ENCODE measurements at places on chromosomes 11 and 22. TPM values are rescaled to one million over a fixed set of nuclear protein-coding genes. Genes with fewer than 3 reads are reported as not detected.

- DNase-seq, result peak; percentile 40
Measured at GRCh38 chr22:49673048-49673447, 154.6 kb downstream of the BRD1 start.

- DNase-seq, result no peak
Measured at GRCh38 chr22:41310336-41310735, 9.0 kb downstream of the ZC3H7B start.

- no peak for DNase-seq
Measured at GRCh38 chr11:78202733-78203167, 14.0 kb downstream of the USP35 start.

DNA sequence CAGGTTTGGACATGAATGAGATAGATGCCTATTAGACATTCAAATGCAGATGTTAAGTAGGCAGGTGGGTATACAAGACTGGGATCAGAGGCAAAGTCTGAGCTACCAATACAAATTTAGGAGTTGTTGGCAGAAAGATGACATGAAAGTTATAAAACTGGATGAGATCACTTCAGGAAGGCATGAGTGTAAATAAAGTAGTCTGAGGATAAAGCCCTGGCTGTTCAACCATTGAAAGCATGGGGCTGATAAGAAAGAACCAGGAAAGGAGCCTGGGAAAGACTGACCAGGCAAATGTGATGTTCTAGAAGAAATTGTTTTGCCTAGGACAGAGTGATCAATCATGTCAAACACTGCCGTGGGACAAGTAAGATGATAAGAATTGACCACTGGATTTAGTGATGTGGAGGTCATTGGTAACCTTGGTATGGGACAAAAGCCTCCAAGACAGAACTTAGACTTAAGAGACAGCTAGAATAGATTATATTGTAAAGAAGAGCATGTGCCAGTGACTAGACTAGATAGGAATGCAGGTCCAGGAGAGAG is 98.5 kb downstream of the EHF start:
- no peak for DNase-seq

- no peak for DNase-seq
Measured at GRCh38 chr11:132466983-132467382, 1065.3 kb downstream of the OPCML start.

- DNase-seq, result no peak
Measured at GRCh38 chr11:108069947-108070346, 51.4 kb upstream of the ACAT1 start.

GRCh38 chr11:123357353-123357989 is 72.6 kb upstream of the GRAMD1B start:
- DNase-seq, result no peak

DNA sequence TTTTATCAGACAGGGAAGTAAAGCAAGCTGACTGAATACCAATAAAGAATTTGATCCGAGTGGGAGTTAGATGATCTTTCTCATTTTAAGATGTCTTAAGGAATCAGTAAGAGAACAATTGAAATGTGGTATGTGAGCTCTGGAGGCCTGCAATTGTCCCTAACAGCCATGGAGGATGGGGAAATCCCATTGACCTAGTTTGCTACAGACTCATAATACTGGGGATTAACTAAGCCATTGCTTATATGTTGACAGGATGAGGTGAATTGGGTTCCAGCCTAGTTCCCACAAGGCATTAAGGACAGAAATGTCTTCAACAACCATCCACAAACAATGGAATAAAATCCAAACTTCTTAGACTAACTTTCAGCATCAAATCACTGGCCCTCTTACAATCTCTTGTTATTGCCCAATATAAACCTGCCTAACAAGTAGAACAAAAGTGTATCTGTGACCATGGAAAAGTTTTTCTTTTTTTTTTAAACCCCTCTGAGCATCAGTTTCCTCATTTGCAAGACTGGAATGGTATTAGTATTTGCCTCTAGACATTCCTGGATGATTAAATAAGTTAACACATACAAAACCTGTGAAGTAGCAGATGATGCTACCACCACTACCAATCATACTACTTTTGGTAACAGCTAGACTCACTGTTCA is 773.2 kb downstream of the DLG2 start:
- DNase-seq, result no peak

- peak; percentile 78 for DNase-seq
Measured at GRCh38 chr22:41447435-41448188, 1.0 kb upstream of the TOB2 start.

The RFPL3 gene
- total RNA-seq, result not detected

The OR6A2 gene
- 0.10 TPM for total RNA-seq

The TUB gene
- total RNA-seq, result 29.9 TPM

The KLHL35 gene
- 0.35 TPM for total RNA-seq

The GAS2L1 gene
- 9.7 TPM for total RNA-seq

Data from H1 (cell line).